AG08395 (cell line): ENCODE measurements at places on chromosomes 3 and 15.

- no peak for DNase-seq
Measured at GRCh38 chr3:9147896-9148266, 101.6 kb downstream of the SRGAP3 start.

GRCh38 chr3:177131927-177132636 lies 65.2 kb downstream of the TBL1XR1 start:
- DNase-seq, result no peak

GRCh38 chr15:87816016-87816415 lies 440.5 kb downstream of the NTRK3 start:
- DNase-seq, result no peak

DNA sequence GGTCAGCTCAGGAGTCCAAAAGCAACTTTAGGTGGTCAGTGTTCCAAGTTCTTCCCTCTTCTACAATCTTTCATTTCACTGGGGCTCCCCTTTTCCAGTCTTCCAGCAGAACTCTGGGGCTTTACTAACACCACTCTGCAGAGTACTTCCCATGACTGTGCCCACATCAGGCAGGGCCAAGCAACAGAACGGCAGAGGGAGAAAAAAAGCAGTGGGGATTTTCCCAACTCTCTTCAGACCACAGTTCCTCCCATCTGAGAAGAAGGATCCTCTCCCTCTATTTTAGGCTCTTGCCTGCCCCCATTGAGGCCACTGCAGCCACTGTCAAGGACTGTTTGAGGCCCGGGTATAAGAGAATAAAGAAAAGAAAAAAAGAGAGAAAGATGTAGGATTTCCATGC lies 70.7 kb downstream of the TTBK2 start:
- no peak for DNase-seq

GRCh38 chr3:153162513-153163392 lies 727 bp downstream of the RAP2B start:
- DNase-seq, result peak; percentile 14

DNA sequence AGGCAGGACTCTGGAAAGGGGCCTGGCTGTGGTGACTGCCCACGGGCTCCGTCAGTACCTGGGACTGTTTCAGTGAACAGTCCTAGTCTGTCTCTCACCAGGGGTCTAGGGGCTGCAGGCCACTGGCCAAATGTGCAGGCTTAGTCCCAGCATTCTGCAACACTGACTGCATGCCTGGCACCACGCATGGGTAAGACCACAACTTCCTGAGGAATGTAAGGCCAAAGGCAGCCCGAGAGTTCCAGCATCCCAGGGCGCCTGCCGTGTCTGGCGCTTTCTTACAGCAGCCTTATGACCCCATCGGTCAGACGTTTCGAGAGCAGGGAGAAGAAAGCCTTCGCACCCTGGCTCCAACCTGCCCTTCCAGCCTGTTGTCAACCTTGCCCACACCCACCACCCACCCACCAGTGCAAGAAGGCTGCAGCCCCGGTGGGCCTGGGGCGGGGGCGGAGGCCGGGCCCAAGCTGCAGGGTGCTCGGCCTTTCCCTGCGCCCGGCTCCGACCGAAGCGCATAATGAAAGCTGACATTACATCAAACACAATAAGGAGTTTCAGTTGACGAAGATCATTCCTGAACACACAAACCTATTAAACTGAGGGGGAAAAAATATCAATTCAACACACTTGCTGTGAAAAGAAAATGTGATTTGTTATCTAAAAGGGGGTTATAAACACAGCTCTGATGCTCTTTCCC lies 29.5 kb upstream of the TMEM115 start:
- DNase-seq, result no peak

DNA sequence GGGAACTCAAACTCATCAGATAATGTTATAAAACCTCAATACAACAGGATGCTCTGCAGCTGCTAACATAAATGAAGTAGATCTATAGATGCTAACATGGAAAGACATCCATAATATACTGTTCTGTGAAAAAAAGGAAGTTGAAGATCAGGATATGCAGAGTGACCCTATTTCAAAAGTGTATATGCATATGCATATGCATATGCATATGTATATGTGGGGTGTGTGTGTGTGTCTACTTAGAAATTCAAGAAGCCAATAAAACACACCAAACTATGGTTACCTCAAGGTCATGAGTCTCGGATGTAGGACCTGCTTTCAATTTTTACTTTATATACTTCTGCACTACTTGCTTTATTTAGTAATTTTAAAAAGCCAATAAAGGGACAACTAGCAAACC lies 125.6 kb downstream of the ABHD5 start:
- no peak for DNase-seq

- DNase-seq, result no peak
Measured at GRCh38 chr3:10770547-10770946, 45.5 kb upstream of the SLC6A11 start.

- DNase-seq, result no peak
Measured at GRCh38 chr3:183131186-183131725, 31.3 kb downstream of the LAMP3 start.

GRCh38 chr3:56753206-56753820 lies 48.4 kb downstream of the ARHGEF3 start:
- peak; percentile 66 for DNase-seq

GRCh38 chr3:22496641-22497040 lies 706.5 kb upstream of the UBE2E2 start:
- DNase-seq, result peak; percentile 25

DNA sequence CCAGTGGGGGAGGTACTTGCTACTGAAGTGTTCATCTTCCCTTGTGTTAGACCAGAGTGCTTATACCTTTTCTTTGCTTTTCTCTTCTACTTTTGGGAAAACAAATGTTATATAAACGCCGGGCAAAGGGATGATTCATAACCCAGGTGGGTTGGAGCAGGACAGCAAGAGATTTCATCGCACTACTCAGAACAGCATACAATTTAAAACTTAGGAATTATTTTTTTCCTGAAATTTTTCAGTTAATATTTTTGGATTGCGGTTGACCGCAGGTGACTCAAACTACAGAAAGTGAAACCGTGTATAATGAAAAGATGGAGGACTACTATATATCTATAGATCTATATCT lies 270.0 kb upstream of the RGMA start:
- no peak for DNase-seq

GRCh38 chr3:100927775-100928174 lies 65.4 kb downstream of the ABI3BP start:
- DNase-seq, result no peak

DNA sequence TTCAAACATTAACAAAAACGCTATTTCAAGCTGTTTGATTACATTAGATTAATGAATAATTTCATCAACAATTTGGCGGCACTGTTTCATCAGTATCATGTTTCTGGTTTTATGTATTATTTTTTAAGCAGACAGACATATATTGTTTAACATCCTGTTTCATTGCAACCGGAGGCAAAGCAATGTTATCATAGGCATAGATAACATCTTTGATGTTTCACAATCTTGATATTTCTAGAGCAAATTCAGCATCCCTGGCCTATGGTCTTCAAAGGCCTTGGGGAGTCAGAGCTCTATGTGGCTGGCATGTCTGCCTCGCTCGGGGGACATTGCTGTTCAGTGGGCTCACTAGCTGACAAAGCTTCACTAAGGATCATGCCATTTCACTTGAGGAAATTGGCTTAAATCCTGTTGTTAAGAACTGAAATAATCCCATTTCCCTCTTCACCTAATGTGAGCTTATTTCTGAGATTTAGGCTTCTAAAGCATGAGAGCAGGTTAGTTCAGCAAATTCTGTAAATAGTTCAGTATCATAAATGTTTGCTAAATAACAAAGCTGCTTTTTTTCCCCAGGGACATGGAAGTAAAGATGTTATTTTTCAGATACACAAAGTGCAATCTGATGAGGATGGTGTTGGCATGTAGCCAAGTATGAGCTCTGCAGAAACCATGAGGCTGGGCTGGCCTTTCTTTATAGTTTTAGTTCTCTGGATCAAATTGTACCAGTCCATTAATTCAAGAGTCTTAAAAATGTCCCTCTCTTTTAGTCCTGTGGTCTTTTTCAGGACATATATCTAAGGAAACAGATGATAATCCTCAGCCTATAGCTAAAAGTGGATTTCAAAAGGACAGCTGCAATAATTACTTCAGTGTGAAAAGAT lies 941.4 kb downstream of the PLOD2 start:
- no peak for DNase-seq

- no peak for DNase-seq
Measured at GRCh38 chr3:150484410-150484809, 61.9 kb downstream of the SERP1 start.

DNA sequence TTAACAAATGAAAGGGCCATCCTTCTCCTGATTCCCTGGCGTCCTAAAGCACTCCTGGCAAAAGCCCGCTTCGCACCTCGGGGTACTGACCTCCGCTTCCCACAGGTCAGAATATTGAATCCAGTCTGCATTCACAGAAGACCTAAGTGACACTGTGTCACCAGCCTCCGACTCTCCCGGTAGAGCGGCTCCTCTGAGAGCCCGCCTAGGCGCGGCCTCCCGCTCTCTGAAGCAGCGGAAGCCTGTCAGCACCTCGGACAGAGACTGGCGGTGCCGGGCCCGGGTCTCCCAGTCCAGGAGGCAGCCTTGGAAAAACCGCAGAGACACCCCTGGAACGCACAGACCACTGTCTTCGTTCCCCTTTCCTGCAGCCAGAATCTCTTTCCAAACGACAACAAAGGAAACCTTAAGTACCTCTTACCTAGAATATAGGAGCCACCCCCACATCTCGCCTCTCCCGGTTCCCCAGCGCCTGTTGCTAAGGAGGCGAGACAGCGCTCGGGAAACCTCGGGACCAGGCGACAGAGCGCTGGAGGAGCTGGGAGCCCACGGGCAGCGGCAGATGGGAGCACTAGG lies 1.2 kb downstream of the GABRB3 start:
- DNase-seq, result peak; percentile 12

DNA sequence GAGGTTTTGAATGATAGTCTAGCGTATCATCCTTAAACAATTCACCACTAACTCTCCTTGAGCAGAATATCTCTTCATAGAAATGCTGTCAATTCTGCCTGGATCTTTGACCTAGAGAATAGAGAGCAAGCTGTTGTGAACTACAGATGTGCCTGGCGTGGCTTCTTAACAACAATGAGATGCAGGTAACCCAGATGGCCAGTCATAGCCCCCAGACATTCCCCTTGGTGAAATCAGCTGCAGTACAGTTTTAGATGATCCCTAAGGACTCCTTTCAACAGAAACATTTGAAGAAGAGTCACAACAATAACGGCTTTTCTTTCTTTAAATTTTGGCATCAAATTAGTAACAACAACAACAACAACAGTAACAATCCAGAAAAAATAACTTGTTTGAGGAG lies 1041.3 kb downstream of the ROBO1 start:
- no peak for DNase-seq

DNA sequence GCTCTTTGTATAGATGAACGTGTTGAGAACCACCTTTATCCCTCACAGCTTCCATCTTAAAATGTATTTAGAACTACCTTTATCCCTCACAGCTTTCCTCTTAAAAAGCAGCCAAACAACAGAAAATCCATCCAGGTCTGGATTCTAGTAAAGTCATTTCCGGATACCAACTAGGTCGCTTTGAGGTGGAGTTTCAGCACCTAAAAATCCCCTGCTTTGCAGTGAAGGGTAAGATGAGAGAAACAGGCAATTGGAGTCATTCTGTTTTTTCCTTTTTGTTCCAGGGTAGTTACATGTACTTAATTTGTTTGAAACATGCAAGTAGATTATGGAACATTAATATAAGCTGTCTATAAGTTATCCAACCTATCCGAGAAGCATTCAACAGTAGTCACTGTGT lies 192.0 kb downstream of the UBE2E2 start:
- DNase-seq, result no peak

- no peak for DNase-seq
Measured at GRCh38 chr3:192382861-192383260, 344.5 kb downstream of the FGF12 start.

DNA sequence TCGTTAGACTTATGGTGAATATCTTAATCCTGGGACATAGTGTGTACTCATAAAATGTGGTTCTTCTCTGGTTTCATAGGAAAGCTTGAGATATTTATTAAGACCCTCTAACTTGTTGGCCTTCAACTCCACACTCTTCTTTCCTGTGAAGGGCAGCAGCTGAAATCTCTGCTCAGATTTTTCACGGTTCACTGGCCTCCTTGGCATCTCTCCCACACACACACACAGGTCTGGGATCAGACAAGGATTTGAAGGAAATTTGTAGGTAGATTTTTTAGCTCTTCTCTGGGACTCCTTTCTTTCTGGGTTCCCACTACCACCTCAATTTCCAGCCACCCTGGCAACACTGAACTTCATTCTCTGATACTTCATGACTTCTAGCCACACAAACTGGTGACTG lies 70.2 kb downstream of the MYRIP start:
- no peak for DNase-seq

DNA sequence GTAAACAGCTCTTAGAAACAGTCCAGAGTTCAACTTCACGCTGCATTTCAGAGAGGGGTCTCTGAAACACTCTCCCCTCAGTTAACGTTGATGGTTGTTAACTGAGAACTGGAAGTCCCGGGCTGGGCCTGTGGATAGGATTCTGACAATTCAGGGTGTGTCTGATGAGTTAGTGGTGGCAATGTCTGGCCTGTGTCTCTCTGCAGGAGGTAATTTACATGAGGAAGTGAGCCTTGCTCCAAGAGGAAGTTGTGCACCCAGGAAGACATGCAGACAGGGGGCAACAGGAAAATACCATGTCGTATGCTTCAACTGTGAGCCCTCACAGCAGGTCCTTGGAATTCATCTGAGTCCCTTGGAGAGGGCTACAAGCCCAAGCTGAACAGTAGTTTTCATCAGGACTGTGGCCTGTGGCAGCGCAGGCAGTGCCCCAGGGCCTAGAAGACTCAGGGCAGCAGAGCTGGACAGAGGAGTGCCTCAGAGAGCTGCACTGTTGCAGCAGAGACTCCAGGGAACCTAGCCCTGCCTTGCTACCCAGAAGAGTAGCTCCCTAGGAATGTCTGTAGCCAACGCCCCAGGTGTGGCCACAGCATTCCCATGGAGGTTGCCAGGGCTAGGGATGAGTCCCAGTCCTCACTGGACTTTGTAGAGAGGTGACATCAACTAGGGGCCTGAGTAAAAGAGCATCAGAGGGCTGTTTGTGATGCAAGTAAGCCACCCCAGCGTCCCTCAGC lies 104.6 kb upstream of the SELENOK start:
- no peak for DNase-seq

DNA sequence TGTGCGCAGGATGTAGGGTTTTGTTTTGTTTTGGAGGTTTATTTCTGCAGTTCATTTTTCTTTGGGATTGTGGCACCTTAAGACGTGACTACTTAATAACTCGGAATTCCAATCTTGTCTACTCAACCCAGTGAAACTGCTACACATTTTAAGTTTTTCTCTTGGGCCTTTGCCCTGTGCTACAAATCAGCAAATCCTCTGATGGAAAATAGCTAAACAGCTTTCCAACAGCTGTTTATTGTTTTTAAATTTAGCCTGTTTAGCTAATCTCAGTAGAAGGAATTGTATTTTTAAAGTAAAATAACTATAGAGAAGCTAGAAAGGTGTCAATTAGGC lies 48.4 kb downstream of the OPA1 start:
- DNase-seq, result peak; percentile 25

DNA sequence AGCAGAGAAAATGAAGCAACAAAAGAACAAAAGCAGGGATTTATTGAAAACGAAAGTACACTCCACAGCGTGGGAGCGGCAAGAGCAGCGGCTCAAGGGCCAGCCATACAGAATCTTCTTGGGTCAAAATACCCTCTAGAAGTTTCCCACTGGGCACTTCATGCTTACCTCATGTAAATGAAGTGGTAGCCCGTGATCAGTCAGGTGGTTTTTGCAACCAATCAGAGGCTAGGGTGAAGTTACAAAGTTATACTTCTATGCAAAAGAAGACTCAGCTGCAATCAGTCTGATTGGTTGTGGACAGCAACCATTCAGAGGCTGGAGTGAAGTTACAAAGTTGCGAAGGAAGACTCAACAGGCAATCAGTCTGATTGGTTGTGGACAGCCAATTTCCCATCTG lies 37.8 kb upstream of the TRH start:
- DNase-seq, result peak; percentile 63
